ENCODE measurements at places on chromosomes 12 and 14.

DNA sequence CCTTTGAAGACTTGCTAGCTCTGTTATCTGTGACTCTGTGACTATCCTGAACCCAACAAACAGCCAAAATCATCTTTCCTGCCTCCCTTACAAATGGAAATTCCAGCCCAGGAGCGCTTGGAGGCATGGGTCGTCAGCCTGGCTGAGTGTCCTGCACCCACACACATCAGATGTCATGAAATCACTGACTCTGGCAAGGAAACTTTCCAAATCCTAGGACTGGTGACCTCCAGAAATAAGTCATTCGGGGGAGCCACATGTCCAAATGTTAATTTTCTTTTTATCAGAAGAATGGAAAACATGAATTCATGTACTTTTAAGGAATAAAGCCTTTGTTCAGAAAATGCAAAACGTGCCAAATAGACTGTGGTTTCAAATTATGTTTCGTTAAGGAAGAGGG, 96.3 kb upstream of the EVL start:
- DNase-seq = no peak

DNA sequence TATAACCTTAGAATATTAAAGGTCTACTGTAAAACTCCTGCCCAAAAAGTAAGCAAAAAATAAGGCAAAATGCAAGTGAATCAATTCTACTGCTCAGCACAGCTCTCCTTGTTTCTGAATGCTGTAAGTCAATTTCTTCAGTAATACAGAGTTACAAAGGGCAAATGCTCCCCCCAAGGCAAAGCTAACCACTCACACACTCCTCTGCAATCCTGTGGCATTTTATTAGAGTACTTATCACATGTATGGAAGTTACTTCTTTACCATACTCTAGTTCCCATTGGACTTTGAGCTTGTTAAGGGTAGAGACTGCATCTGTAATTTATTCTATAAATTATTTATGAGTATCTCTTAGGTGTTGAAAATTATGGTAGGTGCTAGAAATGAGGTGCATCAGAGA, 27.2 kb downstream of the SEL1L start:
- no peak for DNase-seq

DNA sequence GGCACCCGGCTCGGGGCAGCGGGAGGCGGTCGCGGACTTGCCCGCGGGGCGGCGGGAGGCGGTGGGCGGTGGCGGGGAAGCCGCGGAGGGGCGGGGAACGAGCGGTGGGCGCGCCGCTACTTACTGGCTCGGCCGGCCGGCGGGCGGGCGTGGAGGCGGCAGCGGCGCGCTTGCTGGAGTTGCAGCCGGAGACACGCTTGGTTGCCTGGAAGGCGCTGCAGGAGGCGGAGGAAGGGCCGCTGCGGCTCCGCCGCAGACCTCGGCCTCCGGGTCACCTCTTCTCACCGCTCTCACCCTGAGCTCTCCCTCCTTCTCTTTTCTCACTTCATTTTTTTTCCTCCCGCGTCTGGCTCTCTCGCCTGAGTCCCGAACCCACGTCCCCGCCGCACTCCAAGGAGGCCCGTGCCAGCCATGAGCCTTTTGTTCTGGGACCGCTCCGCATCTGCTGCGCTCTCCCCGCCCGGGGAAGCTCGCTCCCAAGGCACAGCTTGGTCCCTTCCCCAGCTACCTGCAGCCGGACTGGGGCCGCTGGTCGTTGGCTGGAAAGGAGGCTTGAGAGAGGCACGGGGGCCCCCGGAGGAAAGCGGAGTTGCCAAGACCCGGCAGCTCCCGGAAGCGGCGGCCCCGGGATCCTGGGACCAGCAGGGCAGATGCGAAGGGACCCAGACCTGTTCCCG, 592 bp upstream of the KCNK10 start:
- DNase-seq = no peak

DNA sequence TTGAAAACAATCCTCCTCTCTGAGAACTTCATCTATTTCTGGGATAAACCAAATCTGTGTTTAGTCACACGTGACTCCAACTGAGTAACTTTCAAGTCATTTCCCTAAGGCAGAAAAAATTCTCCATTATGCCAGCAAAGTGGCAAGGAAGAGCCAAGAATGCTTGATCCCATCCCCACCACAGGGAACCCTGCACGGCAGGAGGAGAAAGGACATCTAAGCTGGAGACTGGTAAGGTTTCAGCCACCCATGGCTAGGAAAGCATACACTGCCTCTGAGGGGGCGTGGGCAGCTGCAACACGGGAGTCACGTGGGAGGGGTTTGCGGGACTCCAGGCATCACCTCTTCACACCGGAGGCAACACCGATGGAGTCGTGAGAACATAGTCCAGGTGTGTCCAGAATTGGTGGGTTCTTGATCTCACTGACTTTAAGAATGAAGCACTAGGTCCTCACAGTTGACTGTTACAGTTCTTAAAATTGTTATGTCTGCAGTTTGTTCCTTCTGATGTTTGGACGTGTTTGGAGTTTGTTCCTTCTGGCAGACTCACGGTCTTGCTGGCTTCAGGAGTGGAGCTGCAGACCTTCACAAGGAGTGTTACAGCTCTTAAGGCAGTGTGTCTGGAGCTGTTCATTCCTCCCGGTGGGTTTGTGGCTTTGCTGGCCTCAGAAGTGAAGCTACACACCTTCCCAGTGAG, 2.7 kb upstream of the SIVA1 start:
- DNase-seq = no peak

DNA sequence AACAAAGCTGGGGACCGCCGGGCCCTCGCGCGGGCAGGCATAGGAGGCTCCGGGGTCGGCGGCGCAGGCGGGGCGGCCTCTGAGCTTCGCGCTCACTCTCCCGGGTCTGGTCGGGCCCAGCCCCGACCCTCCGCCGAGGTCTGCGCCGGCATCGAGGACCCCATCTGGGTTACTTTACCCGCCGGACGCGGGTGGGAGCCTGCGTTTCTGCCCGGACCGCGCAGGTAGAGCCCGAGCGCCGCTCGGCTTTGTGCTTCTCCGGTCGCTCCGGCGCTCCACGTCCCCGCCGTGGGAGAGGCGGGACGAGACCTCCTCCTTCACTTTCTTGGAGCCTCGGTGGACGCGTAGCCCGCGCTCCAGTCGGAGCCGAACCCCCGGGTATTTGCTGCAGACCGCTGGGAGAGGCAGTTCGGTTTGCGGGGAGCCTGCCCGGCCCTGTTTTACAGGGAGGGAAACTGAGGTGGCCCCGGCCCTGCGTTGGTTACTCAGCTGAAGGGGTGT, 63.2 kb downstream of the FBXL14 start:
- DNase-seq = no peak
